ENCODE measurements at places on chromosomes 3 and 15.

- DNase-seq, result no peak
These were observed 2.9 kb downstream of the FOXL2 start for GRCh38 chr3:138943724-138944653.

DNA sequence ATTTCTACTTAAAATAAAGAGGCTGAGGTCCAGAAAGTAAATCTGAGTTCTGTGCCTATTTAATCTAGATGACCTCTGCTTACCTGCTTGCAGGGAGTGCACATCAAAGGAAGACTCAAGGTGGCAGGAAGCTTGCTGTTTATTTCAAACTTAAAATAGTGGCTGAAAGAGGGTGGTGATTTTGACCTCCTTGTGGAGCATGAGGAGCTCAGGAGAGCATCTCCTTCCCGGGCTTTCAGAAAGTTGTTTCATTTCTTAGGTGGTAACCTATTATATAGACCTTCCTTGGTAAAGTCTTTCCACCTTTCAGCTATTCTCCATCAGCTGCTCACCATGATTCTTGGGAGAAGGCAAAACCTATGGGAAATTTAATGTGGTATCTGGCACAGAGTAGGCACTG lies 494 bp downstream of the GCSAM start:
- DNase-seq, result no peak

- no peak for DNase-seq
These were observed 28.6 kb upstream of the MTMR10 start for GRCh38 chr15:31019986-31020385.

- no peak for DNase-seq
These were observed 185.7 kb downstream of the CGGBP1 start for GRCh38 chr3:87873136-87873535.

DNA sequence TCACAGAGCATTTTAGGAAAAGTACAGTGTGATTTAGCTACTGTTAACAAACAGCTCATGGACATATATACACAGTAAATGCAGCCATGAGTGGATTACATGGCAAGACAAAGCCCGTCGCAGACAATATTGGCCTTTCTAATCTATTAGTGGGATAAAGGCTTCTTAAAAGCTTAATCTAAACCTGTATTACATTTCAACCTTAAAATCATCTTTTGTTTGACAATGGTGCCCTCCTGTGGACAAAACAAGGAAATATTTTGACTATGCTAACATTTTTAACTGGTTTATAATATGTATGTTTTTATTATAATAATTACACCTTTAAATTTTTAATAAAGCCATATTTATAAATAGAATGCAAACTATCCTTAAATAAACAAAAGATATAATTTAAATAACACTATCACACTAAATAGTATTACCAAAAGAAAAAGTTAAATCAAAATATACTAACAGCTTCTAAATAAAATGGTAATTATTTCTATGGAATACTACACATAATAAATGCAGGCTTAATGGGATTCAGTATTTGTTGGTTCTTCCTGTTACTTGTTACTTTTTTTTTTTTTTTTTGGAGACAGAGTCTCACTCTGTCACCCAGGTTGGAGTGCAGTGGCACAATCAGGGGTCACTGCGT lies 38.6 kb downstream of the TAFA4 start:
- DNase-seq, result no peak

- DNase-seq, result no peak
These were observed 113.3 kb downstream of the IQSEC1 start for GRCh38 chr3:12959838-12960378.

DNA sequence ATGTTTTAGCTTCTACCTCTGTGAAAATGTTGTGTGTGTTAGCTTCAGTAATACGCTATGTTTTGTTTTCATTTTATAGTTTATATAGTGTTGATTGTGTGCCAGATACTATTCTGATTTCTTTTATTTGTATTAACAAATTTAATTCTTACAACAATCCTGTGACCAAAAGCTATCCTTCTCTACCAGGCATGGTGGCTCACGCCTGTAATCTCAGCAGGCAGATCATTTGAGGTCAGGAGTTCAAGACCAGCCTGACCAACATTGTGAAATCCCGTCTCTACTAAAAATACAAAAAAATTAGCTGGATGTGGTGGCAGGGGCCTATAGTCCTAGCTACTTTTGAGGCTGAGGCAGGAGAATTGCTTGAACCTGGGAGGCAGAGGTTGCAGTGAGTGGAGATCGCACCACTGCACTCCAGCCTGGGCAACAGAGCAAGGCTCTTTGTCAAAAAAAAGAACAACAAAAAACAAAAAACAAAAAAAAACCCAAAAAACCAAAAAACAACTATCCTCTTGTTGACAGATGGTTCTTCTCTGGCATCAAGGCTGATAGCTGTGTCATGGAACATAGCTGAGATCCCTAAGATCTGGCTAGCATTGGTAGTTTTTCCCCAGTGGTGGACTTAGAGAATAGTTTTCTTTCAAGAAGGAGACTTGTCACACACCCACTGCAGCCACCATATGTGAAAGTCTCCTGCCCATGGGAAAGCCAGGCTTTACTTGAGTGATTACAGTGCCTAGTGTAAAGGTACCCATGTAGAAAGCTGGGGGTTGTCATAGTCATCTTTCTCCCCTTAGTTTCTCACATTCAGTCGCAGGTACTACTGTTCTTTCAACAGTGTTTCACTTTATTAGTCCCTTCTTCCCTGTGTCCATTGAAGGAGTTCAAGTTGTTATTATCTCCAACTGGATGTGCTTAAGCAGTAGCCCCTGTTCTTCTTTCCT lies 116.5 kb downstream of the UBE2E2 start:
- no peak for DNase-seq

GRCh38 chr3:108006077-108006771 lies 84.6 kb downstream of the CD47 start:
- no peak for DNase-seq

- DNase-seq, result no peak
These were observed 856.4 kb downstream of the ROBO1 start for GRCh38 chr3:78911394-78911793.

DNA sequence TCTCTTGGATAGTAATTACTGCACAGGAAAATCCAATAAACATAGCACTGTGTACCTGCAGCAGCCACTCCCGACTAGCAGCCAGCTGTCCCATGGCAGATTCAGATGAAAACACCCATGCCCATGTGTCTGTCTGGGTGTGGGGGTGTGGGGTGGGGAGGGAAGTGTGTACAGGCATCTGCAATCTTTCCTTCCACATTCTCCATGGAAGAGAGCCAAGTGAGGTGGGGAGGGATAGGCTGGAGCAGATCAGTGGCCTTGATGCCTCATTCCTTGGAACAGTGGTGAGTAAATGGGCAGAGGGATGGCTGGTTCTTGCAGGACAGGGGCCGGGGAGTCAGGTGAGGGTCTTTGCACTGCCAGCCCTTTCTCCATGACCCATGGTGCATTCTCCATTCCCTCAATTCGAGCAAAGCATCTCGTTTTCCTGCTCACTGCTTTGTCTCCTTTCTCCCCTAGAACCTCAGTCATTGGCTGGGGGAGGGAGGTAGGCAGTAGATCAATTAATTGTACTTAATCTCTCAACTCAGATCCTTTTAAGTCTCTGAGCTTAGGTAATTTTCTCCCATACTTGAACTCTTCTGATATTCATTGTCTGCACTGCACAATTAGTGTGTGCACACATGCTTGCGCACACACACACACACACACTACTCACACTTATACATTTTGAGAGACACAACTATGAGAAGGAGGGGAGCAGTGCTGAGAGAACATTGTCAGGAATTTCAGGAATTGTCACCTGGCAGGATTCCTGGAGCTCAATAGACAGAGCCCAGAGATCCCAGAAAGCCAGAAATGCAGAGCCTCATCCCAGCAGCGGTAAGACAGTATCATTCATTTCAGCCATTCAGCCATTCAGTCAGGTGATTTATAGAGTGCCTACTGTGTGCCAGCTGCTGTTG lies 31.9 kb downstream of the PDIA5 start:
- DNase-seq, result no peak

DNA sequence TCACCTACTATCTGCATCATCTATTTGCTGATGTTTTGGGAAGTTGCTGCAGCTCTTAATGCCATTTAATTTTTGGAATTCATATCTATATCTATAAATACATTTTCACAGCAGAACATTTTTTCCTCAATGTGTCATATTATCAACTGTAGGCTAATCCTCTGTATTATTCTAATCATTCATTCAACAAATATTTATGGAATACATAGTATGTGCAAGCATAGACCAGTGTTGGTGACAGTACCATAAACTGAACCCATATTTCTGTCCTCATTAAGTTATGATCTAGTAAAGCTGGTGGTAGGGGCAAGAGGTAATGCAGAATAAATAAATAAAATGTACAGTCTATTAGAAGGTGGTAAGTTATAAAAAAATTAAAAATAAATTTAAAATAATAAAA lies 585.3 kb upstream of the BCHE start:
- no peak for DNase-seq

DNA sequence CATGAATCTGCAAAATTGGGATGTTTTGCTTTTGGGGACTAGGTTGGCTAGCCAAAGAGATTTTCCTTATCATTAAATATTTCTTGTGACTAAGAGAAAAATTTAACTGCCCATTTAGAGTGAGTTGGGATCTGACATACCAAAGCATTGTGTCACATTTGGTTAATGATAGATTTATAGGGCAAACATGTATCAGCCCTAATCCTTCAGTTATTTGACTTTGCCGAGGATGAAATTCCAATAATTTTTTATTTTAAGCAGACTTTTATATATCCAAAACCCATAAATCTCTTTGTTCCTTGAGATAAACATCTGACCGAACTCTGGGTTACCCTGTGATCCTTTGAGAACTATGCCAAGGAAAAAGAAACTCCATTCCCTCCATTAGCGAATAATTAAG lies 218.9 kb downstream of the CDIN1 start:
- no peak for DNase-seq

GRCh38 chr3:43017004-43017403 lies 37.9 kb downstream of the GASK1A start:
- no peak for DNase-seq

DNA sequence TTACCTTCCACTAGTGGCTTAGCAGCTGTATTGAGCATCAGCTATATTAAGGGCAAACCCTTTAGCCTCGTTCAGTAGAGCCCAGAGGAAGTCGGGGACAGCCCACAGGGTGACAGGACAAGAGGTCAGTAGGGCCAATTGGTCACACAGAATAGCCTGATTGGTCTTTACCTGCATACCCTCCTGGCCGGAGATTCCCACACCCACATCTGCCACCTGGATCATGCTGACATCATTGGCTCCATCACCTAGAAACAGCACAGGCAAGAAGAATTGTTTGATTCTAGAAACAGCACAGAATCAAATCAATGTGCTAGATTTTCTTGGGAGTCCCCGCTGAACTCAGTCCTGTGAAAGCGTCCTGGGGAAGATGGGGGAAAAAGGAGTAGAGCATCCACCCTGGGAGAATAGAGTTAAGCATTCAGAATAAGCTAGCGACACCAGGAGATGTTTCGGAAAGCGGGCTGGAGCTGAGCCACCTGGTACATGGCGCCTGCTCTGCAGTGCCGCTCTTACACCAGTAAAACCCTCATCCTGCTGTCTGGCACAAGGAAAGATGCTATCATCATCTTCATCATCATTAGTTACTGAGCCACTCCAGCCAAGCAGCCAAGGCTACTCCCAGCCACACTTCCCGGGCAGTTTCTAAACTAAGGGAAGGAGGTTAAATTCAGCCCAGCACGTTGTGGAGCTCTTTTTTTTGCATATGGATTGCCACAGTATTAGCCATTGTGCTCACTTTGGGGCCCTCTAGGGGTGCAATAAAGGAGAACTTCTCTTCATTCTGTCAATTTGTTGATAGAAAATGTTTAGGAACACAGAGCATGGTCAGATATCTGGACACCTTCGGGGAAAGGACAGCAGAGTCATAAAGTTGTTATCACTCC lies 171.3 kb downstream of the ATP10A start:
- DNase-seq, result peak; percentile 58

DNA sequence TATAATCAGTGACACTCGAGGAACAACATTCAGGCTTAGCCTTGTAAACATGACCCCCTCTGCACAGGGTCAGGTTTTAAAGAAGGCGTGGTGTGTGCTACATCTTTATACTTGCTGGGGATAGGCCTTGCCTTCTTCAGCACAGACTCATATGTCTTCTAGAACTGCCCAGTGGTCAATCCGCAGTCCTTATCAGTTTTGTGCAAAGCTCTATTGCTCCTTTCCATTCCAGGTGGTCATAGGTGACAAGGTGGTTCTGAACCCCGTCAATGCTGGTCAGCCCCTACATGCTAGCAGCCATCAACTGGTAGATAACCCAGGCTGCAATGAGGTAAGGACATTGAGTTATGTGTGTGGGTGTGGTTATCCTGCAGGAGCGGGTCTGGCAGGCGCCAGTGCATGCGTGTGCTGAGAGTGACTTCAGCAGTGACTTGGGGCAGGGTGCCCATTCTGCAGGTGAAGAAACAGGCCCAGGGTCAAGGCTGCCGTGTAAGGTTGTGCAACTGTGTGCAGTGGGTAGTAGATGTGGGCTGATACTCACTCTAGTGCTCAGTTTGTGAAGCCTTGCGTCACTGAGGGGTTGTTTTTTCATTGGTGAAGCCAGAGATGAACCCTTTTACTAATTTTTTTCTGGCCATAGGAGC lies 150.9 kb downstream of the ITPR1 start:
- DNase-seq, result no peak

Measured in caudate nucleus (tissue), 63 donors.